ENCODE measurements at places on chromosomes 13 and 19.

GRCh38 chr13:86464193-86464592 lies 665.0 kb upstream of the SLITRK6 start:
- no peaks in the 10 kb centered on the region for H3K36me3 ChIP-seq
- H3K4me3 ChIP-seq, result no peak overlapping the region
- no peaks in the 10 kb centered on the region for H3K4me1 ChIP-seq
- no peak overlapping the region for H3K27ac ChIP-seq

DNA sequence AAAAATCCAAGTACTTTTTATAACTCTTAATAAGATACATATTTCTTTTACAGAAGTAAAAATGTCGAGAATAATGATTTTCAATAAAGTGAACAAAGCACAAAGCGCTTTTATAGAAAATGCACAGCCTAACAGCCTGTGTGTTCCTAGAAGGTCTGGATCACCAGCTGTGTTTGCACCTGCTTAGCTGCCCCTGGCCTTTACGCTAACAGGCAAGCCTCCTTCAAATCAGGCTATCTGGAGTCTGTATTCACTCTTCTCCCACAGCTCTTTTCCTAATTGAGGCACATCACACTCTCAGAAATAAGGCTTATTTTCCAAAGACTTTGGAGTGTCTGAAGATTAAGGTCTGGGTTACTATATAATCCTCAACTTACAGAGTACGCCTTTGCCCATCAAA lies 183.1 kb downstream of the LHFPL6 start:
- no peaks in the 10 kb centered on the region for H3K4me1 ChIP-seq
- DNase-seq, result no peak
- no peaks in the 10 kb centered on the region for H3K27me3 ChIP-seq
- no peak overlapping the region for H3K4me3 ChIP-seq
- H3K36me3 ChIP-seq, result no peaks in the 10 kb centered on the region
- no peak overlapping the region for H3K27ac ChIP-seq

GRCh38 chr13:43495732-43496131 lies 291.0 kb downstream of the ENOX1 start:
- H3K36me3 ChIP-seq, result no peaks in the 10 kb centered on the region
- DNase-seq, result no peak
- no peak overlapping the region for H3K27ac ChIP-seq
- peaks cover 15% of the 10 kb centered on the region for H3K4me1 ChIP-seq
- no peak overlapping the region for H3K4me3 ChIP-seq

DNA sequence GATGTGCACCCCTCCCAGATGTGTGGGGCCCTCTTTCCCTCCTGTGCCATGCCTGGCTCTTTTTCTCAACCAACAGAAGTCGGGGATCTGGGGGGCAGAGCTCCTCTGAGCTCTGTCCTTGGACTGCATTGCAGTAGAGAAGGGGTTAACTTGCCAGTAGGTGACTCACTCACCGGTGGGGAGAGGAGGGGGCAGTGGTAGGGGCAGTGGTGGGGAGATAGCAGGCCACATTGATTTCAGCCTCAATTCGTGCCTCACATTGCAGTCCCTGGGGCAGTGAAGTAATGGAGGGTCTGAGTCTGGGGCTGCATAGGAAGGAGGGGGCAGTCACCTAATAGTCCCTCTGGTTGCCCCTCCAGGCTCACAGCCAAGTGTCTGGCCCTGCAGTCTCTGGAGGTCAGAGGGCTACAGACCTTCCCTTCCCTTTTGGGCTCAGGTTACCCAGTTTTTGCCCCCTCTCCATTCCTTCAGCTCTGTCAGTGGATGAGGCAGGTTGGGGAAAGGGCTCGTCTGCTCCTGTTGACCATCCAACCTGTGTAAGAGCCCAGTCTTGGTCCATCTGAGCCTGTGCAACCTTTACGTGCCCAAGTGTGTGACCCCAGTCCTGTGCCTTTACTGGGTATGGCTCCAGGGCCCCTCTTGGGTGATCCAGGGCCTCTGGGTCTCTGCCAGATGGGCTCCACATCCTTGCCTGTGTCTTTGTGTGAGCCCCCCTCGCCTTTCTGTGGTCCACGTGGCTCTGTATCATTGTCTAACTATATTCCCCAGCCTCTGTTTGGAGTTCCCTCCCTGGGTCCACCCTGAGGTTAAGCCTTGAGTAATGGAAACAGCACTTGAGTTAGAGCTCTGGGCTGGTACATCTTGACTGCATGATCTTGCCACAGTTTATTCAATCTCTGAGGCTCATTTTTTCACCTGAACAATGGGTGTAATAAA lies 13.0 kb downstream of the CIC start:
- peak overlapping the region; percentile 84 for H3K4me3 ChIP-seq
- H3K27ac ChIP-seq, result peak overlapping the region; percentile 48
- H3K4me1 ChIP-seq, result peaks cover 47% of the 10 kb centered on the region
- H3K27me3 ChIP-seq, result peaks cover 13% of the 10 kb centered on the region

- H3K36me3 ChIP-seq, result no peaks in the 10 kb centered on the region
- H3K27me3 ChIP-seq, result peaks cover 3% of the 10 kb centered on the region
- H3K27ac ChIP-seq, result no peak overlapping the region
- no peak overlapping the region for H3K4me3 ChIP-seq
- peaks cover 3% of the 10 kb centered on the region for H3K4me1 ChIP-seq
Observed at GRCh38 chr13:92158346-92158745, 759.9 kb downstream of the GPC5 start.

- no peak for DNase-seq
- H3K4me1 ChIP-seq, result no peaks in the 10 kb centered on the region
- no peak overlapping the region for H3K27ac ChIP-seq
- no peaks in the 10 kb centered on the region for H3K36me3 ChIP-seq
- no peak overlapping the region for H3K4me3 ChIP-seq
- no peaks in the 10 kb centered on the region for H3K27me3 ChIP-seq
Observed at GRCh38 chr13:35858665-35859064, 272.5 kb downstream of the DCLK1 start.

- H3K4me1 ChIP-seq, result peaks cover 13% of the 10 kb centered on the region
- no peak for DNase-seq
- H3K4me3 ChIP-seq, result peak overlapping the region; percentile 82
- peaks cover 3% of the 10 kb centered on the region for H3K36me3 ChIP-seq
- no peak overlapping the region for H3K27ac ChIP-seq
Observed at GRCh38 chr19:18291019-18291524, 9.7 kb upstream of the JUND start.

- peaks cover 2% of the 10 kb centered on the region for H3K27me3 ChIP-seq
- H3K4me1 ChIP-seq, result peaks cover 9% of the 10 kb centered on the region
- DNase-seq, result no peak
- H3K36me3 ChIP-seq, result no peaks in the 10 kb centered on the region
- no peak within 1 kb of the TSS for H3K27ac ChIP-seq
Observed at GRCh38 chr19:4909156-4909896, at the start of gene UHRF1. Gene UHRF1 (plus strand): TSS chr19:4909501. CDS start chr19:4910886, 1,385 bp downstream.

- H3K36me3 ChIP-seq, result peaks cover 22% of the 10 kb centered on the region
Observed at GRCh38 chr13:32726374-32727037, 140.3 kb downstream of the PDS5B start.

- H3K4me1 ChIP-seq, result peaks cover 27% of the 10 kb centered on the region
- H3K36me3 ChIP-seq, result peaks cover 4% of the 10 kb centered on the region
- H3K27ac ChIP-seq, result no peak overlapping the region
- peaks cover 4% of the 10 kb centered on the region for H3K27me3 ChIP-seq
- H3K4me3 ChIP-seq, result no peak overlapping the region
Observed at GRCh38 chr13:43305416-43305815, 282.0 kb downstream of the DNAJC15 start.

DNA sequence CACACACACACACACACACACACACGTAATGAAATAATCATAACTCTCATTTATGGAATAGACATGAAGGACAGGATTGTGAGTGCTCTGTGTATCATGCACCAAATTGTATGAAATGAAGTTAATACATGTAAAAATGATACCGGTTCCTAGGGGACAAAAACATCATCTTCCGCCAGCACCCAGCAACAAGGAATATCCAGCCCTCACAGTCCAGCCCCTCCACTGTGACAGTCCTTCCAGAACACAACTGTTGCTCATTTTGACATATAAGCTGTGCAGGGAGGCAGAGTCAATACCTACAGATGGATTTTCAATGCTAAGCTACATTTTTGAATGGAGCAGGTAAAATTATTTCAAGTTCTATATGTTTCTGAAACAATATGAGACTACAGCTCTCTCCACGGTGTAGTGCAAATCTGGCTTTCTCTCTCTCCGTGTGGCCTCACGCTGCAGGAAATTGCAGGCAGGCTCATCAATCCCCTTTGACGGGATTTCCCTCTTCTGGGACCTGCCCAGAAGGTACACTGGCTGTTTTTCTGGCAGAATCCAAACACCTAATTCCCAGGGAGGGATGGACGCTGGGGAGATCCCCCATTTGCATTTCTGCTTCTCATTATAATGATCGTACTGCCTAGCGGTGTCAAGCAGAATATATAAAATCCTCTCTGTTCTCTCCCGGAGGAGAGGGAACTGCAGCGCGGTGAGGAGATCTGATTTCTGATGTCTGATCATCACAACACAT lies 494.0 kb downstream of the LIG4 start:
- peaks cover 2% of the 10 kb centered on the region for H3K27me3 ChIP-seq
- H3K36me3 ChIP-seq, result no peaks in the 10 kb centered on the region
- DNase-seq, result no peak

GRCh38 chr13:29439601-29440388 lies 155.7 kb downstream of the SLC7A1 start:
- no peaks in the 10 kb centered on the region for H3K27me3 ChIP-seq
- no peak overlapping the region for H3K4me3 ChIP-seq
- peaks cover 12% of the 10 kb centered on the region for H3K4me1 ChIP-seq
- no peak for DNase-seq

GRCh38 chr13:97359181-97360057 lies 74.5 kb upstream of the RAP2A start:
- no peak overlapping the region for H3K27ac ChIP-seq
- H3K27me3 ChIP-seq, result peaks cover 11% of the 10 kb centered on the region
- H3K4me1 ChIP-seq, result peaks cover 18% of the 10 kb centered on the region
- DNase-seq, result peak; percentile 60
- H3K36me3 ChIP-seq, result peaks cover 57% of the 10 kb centered on the region

GRCh38 chr13:64272681-64273080 lies 2857.0 kb upstream of the PCDH20 start:
- H3K27me3 ChIP-seq, result no peaks in the 10 kb centered on the region
- DNase-seq, result no peak
- H3K4me3 ChIP-seq, result no peak overlapping the region
- H3K27ac ChIP-seq, result no peak overlapping the region

DNA sequence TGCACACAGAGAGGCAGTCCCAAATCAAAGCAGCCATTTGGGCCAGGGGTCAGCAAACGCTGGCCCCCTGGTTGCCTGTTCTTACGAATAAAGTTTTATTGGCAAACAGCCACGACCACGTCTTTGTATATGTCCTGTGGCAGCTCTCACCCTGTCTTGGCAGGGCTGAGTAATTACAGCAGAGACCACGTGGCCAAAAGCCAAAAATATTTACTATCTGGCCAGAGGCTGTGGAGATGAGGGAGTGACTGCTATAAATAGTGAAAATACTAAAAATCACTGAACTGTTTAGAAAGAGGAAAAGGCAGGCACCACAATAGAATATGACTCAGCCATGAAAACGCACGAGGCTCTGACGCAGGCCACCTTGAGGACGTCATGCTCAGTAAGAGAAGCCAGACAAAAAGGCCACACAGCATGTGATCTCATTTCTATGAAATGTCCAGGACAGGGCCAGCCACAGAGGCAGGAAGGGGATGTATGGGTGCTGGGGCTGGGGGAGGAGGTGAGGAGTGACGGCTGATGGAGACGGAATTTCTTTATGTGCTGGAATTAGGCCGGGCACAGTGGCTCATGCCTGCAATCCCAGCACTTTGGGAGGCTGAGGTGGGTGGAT lies 29.4 kb downstream of the SMIM24 start:
- H3K36me3 ChIP-seq, result peaks cover 3% of the 10 kb centered on the region
- peaks cover 3% of the 10 kb centered on the region for H3K27me3 ChIP-seq
- no peak overlapping the region for H3K4me3 ChIP-seq
- peaks cover 4% of the 10 kb centered on the region for H3K4me1 ChIP-seq

DNA sequence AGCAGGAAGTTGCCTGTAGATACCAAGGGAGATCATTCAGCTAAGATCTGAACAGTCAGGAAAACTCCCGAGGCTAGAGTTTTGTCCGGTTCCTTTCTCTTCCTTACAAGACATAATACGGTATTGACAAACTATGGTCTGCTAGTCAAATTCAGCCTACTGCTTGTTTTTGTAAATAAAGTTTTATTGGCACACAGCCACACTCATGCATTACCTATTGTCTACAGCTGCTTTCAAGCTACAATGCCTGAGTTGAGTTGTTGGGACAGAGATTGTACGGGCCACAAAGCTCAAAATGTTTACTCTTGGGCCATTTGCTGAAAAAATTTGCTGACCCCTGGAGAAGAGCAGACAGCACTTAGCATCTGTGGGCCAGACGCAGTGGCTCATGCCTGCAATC lies 2.5 kb downstream of the SLC1A6 start:
- peaks cover 9% of the 10 kb centered on the region for H3K4me1 ChIP-seq
- DNase-seq, result no peak
- peaks cover 13% of the 10 kb centered on the region for H3K27me3 ChIP-seq
- H3K36me3 ChIP-seq, result peaks cover 6% of the 10 kb centered on the region
- H3K27ac ChIP-seq, result no peak overlapping the region

DNA sequence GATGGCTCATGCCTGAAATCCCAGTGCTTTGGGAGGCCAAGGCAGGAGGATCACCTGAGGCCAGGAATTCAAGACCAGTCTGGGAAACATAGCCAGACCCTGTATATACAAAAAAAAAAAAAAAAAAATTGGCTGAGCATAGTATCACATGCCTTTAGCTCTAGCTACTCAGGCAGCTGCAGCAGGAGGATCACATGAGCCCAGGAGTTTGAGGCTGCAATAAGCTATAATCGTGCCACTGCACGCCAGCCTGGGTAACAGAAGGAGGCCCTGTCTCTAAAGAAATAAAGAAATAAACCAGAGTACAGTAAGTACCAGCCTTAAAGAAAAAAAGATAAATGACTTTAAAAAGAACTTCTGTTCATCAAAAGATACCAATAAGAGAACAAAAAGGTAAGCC lies 52.9 kb downstream of the FAM124A start:
- H3K36me3 ChIP-seq, result no peaks in the 10 kb centered on the region
- H3K27me3 ChIP-seq, result peaks cover 1% of the 10 kb centered on the region
- H3K4me1 ChIP-seq, result peaks cover 10% of the 10 kb centered on the region

Measured in endothelial cell (in vitro differentiated cells).